ENCODE measurements at places on chromosomes 2 and 18. TPM values are rescaled to one million over a fixed set of nuclear protein-coding genes. Genes with fewer than 3 reads are reported as not detected.
A peak's percentile ranks its signal among the peaks of the same experiment; 100 is the strongest.

SKA1 gene
- 1.0 TPM for total RNA-seq

CIDEA gene
- total RNA-seq = 0.26 TPM

MAL gene
- total RNA-seq = not detected

IL1F10 gene
- total RNA-seq = not detected

ITPRIPL1 gene
- 4.6 TPM for total RNA-seq

SERPINB3 gene
- not detected for total RNA-seq

GRCh38 chr2:196066291-196067087 lies 2.1 kb downstream of the DNAH7 start:
- no peak overlapping the region for H3K27ac ChIP-seq
- H3K36me3 ChIP-seq = no peaks in the 10 kb centered on the region
- no peaks in the 10 kb centered on the region for H3K27me3 ChIP-seq
- no peak overlapping the region for H3K4me3 ChIP-seq
- DNase-seq = peak; percentile 57
- peaks cover 4% of the 10 kb centered on the region for H3K4me1 ChIP-seq

GRCh38 chr2:170813611-170814532 lies 2.8 kb upstream of the GAD1 start:
- H3K36me3 ChIP-seq = no peaks in the 10 kb centered on the region
- no peak overlapping the region for H3K27ac ChIP-seq
- peaks cover 3% of the 10 kb centered on the region for H3K4me1 ChIP-seq
- H3K27me3 ChIP-seq = peaks cover 41% of the 10 kb centered on the region
- no peak overlapping the region for H3K4me3 ChIP-seq

DNA sequence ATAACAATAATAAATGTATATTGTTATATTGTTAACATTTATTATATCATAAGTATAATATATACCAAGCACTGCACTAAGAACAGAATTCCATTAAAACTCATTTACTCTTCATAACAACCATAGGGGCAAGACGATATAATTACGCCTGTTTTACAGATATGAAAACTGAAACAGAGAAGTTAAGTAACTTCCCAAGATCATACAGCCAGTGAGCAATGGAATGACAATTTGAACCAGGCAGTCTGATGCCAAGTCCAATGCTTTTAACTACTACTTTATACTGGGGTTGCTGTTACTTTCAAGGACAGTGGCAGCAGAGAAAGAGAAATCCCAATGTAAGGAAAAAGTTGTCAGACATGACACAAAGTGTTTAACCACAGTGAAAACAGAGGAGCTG lies 338.8 kb upstream of the ID2 start:
- H3K36me3 ChIP-seq = no peaks in the 10 kb centered on the region
- no peaks in the 10 kb centered on the region for H3K27me3 ChIP-seq
- H3K4me3 ChIP-seq = no peak overlapping the region
- no peak overlapping the region for H3K27ac ChIP-seq
- H3K4me1 ChIP-seq = no peaks in the 10 kb centered on the region

- H3K4me1 ChIP-seq = no peaks in the 10 kb centered on the region
- H3K27me3 ChIP-seq = no peaks in the 10 kb centered on the region
- peaks cover 11% of the 10 kb centered on the region for H3K36me3 ChIP-seq
- no peak for DNase-seq
- no peak overlapping the region for H3K27ac ChIP-seq
- no peak overlapping the region for H3K4me3 ChIP-seq
Observed at GRCh38 chr2:86142436-86143257, 36.6 kb downstream of the PTCD3 start.

DNA sequence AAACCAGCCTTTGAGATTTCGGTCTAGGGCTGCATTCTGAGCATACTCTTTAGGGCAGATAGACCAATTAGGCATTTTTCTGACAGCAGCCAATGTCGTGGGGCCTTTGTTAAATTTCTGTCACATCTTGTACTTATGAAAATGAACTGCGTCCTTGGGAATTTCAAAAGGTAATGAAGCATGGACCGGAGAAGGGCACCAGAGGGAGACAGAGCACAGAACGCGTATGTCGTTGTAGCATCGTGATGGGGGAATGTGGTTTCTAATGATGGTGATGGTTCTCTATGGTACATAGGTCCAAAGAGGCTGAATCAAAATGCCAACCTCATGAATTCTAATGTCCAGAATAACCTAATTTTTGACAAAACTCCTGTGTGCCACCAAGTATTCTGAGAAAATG lies 483.9 kb upstream of the CRIM1 start:
- H3K4me1 ChIP-seq = no peaks in the 10 kb centered on the region
- H3K27ac ChIP-seq = no peak overlapping the region
- no peaks in the 10 kb centered on the region for H3K27me3 ChIP-seq
- no peak overlapping the region for H3K4me3 ChIP-seq
- no peaks in the 10 kb centered on the region for H3K36me3 ChIP-seq
- no peak for DNase-seq

GRCh38 chr2:241445426-241445825 lies 63.0 kb downstream of the STK25 start:
- no peak overlapping the region for H3K27ac ChIP-seq
- no peaks in the 10 kb centered on the region for H3K27me3 ChIP-seq
- no peaks in the 10 kb centered on the region for H3K4me1 ChIP-seq
- H3K36me3 ChIP-seq = peaks cover 4% of the 10 kb centered on the region
- H3K4me3 ChIP-seq = no peak overlapping the region

DNA sequence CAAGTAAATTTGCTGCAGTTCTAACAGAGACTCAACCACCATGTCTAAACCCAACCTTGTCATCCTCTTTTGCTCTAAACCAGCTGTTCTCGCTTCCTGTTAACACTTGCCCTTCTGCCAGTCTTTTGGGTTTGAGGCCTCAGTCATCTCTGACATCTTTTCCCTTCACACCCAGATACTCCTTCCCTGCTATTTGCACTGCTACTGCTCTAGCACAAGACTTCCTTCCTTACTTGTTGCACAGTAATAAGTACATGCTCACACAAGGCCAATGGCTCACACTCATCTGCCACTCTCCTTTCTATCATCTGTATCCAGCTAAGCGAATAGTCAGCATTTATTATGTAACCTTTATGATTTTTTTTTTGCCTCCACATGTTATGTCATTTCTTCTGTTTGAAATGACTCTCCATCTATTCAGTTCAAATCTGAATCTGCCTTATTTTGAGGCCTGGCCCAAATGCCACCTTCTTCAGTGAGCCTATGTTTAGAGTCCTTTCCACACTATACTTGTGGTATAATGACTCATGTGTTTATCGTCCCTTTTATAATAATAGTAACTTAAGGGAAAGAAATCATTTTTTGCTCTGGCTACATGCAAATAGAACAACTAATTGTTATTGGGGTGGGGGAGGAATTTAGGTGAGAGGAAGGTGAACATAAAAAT lies 22.5 kb upstream of the CDKL4 start:
- H3K4me3 ChIP-seq = no peak overlapping the region
- H3K27ac ChIP-seq = no peak overlapping the region
- no peaks in the 10 kb centered on the region for H3K27me3 ChIP-seq
- peaks cover 4% of the 10 kb centered on the region for H3K36me3 ChIP-seq
- DNase-seq = peak; percentile 29

GRCh38 chr2:165371356-165371755 lies 98.1 kb upstream of the CSRNP3 start:
- H3K36me3 ChIP-seq = no peaks in the 10 kb centered on the region
- H3K4me3 ChIP-seq = no peak overlapping the region
- no peaks in the 10 kb centered on the region for H3K27me3 ChIP-seq
- DNase-seq = no peak

GRCh38 chr2:61993422-61994024 lies 88.0 kb downstream of the COMMD1 start:
- H3K4me3 ChIP-seq = no peak overlapping the region
- H3K27me3 ChIP-seq = no peaks in the 10 kb centered on the region
- H3K4me1 ChIP-seq = no peaks in the 10 kb centered on the region
- DNase-seq = peak; percentile 41
- no peak overlapping the region for H3K27ac ChIP-seq
- no peaks in the 10 kb centered on the region for H3K36me3 ChIP-seq

DNA sequence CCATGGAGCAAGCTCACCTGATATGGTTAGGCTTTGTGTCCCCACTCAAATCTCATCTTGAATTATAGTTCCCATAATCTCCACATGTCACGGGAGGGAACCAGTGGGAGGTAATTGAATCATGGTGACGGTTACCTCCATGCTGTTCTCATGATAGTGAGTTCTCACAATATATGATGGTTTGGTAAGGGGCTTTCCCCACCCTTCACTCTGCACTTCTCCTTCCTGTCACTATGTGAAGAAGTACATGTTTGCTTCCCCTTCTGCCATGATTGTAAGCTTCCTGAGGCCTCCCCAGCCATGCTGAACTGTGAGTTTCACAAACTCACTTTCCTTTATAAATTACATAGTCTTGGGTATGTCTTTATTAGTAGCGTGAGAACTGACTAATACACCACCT lies 435.7 kb upstream of the ID2 start:
- peaks cover 3% of the 10 kb centered on the region for H3K4me1 ChIP-seq
- no peak for DNase-seq
- no peaks in the 10 kb centered on the region for H3K36me3 ChIP-seq
- H3K4me3 ChIP-seq = no peak overlapping the region
- H3K27me3 ChIP-seq = no peaks in the 10 kb centered on the region

Measured in fibroblast of lung (primary cell).